T-helper 1 cell (primary cell): ENCODE measurements at places on chromosomes 12 and 14.

GRCh38 chr12:65279369-65280112, 1.1 kb downstream of the MSRB3 start:
- DNase-seq = no peak

DNA sequence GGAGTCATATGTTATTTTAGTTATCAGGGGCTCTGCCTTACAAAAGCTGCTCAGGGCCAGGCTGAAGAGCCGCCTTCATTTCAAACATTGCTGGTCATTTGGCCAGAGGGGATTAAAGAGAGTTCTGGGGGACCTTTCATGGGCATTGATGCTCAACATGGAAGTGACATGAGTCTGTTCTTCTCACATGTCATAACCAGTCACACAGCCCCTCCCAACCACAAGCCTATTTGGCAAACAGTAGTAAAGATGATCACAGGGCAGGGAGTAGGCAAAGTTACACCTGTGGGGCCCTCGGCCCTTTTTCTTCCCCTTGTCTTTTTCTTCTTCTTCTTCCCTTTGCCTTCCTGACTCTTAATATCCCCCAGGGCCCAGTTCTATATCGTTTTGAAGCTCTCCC, 33.3 kb downstream of the CFAP54 start:
- no peak for DNase-seq

DNA sequence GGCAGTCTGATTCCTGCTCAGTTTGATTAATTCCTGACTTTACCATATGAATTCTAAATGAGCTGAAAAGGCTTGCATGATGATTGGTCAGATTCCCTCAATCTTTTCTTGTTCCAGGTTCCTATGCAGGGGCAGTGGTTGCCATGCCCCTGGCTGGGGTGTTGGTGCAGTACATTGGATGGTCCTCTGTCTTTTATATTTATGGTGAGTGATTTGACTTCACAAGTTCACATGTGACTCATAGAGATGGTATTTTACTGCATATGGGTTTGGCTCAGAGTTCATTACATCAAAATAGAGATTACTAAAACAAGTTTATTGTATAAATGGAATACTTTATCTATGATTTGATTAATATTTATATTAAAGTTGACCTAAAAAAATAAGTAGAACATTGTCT, 44.8 kb downstream of the SLC17A8 start:
- DNase-seq = no peak

- no peak for DNase-seq
These were observed 10.8 kb upstream of the KLHL42 start for GRCh38 chr12:27769142-27769673.

GRCh38 chr14:37413050-37413449, 182.0 kb downstream of the FOXA1 start:
- no peak for DNase-seq

DNA sequence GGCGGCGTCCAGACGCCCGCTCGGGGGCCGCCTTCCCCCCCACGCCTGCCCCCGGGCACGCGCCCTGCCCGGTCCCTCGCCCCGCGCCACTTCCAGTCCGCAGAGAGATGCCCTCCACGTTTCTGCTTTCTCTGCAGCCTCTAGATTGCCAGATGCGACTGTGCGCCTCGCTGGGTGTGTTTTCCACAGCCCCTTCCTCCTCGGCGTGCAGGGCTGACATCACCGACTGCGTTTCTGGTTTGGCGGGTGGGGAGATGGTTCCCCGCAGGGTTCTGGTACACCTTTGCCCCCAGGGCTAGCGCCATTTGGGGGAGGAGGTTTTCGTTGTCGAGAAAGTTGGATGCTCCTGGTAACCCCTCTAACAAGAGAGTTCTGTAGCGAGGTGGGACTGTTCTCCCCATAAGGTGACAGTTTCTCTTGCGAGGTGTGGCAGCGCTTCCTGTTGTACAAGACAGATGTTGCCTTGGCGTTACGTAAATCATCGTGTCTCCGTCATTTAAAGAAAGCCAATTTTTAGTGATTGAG, 1.5 kb downstream of the CALM1 start:
- peak; percentile 49 for DNase-seq

- DNase-seq = no peak
These were observed 7.0 kb downstream of the MTHFD1 start for GRCh38 chr14:64394977-64395633.

GRCh38 chr12:109291521-109292341, 17.4 kb downstream of the FOXN4 start:
- no peak for DNase-seq

- DNase-seq = peak; percentile 53
These were observed 114.0 kb downstream of the PLXNC1 start for GRCh38 chr12:94262228-94263010.

- no peak for DNase-seq
These were observed 11.0 kb downstream of the ZFC3H1 start for GRCh38 chr12:71652656-71653055.

GRCh38 chr14:50610465-50610864, 50.5 kb downstream of the ATL1 start:
- no peak for DNase-seq
